Forelimb muscle (tissue), 1 donor: ENCODE measurements at places on chromosomes 5 and 9. TPM values are rescaled to one million over a fixed set of nuclear protein-coding genes. Genes with fewer than 3 reads are reported as not detected.

- DNase-seq: no peak
Observed at GRCh38 chr9:107175816-107176435, 107.2 kb upstream of the RAD23B start.

- peak; percentile 86 for DNase-seq
Observed at GRCh38 chr5:124906339-124907097, 160.1 kb upstream of the ZNF608 start.

EQTN gene
- polyA plus RNA-seq: not detected

DNA sequence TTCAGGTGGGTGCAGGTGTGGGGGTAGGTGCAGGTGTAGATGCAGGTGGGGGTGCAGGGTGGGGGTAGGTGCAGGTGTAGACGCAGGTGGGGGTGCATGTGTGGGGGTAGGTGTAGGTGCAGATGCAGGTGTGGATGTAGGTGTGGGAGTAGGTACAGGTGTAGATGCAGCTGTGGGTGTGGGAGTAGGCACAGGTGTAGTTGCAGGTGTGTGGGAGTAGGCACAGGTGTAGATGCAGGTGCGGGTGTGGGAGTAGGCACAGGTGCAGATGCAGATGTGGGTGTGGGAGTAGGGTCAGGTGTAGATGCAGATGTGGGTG lies 94.6 kb downstream of the PHF2 start:
- no peak for DNase-seq

MZB1 gene
- polyA plus RNA-seq: 0.52 TPM

SLC6A18 gene
- polyA plus RNA-seq: not detected
